ENCODE measurements at places on chromosomes 7 and 10.

GRCh38 chr10:16566202-16566805 is 44.6 kb upstream of the C1QL3 start:
- DNase-seq: no peak

DNA sequence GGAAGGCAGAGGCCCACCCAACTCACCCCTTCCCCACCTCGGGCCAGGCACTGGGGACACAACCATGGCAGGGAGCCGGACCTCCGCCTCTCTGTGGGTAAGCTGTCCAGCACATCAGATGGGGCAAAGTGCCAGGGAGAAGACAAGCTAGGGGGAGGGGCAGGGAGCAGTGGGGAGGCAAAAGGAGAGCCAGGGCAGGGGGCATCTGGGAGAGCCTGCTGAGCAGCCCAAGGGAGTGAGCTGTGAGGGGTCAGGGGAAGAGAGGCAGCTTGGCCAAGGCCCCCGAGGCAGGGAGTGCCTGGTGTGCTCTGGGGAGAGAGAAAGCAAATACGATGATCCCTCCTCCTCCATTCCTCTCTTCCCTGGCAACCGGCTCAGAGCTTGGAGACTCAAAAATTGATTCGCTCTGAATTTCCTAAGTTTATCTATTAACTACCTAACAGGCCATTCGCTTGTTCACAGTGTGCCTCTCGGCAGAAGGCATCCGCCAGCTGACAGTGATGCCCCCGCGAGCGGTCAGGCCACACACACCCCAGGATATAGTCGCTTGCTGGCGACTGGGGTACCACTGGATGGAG is 4.5 kb downstream of the CAMK2B start:
- DNase-seq: no peak

GRCh38 chr10:120431251-120431651 is 25.8 kb upstream of the PLPP4 start:
- no peak for DNase-seq

DNA sequence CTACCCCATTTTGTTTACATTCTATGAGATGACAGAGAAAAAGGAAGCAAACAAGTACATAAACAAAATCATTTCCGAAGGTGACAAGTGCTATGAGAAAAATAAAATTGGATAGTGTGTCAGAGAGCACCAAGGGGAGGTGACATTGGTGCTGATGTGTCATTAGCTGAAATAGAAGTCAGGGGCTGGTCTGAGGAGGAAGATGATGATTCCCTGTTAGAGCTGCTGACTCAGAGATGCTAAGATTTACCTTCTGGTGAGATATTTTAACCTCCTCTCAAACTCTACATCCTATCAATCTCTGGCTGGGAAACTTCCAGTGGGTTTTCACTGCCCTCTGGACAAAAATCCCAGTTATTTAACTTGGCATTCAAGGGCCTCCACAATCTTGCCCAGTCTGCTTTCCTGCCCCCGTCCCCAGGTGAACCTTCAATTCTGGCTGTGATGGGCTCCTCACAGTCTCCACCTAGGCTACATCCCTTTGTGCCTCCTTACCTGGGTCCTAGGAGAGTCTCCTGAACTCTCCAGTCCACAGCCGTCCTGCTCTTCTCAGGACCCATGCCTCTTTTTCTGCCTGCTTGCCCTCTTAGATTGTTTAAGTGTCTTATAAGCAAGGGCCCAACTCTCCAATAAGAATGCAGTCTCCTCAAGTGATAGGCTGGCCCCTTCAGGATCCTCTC is 26.6 kb downstream of the DUSP5 start:
- no peak for DNase-seq

- no peak for DNase-seq
Measured at GRCh38 chr10:132918617-132919373, 23.6 kb downstream of the CFAP46 start.

GRCh38 chr7:45087301-45088145 is 1.2 kb downstream of the NACAD start:
- no peak for DNase-seq

GRCh38 chr7:716636-717035 is 9.9 kb upstream of the DNAAF5 start:
- DNase-seq: no peak

- DNase-seq: no peak
Measured at GRCh38 chr7:47763063-47763974, 181.4 kb upstream of the TNS3 start.

DNA sequence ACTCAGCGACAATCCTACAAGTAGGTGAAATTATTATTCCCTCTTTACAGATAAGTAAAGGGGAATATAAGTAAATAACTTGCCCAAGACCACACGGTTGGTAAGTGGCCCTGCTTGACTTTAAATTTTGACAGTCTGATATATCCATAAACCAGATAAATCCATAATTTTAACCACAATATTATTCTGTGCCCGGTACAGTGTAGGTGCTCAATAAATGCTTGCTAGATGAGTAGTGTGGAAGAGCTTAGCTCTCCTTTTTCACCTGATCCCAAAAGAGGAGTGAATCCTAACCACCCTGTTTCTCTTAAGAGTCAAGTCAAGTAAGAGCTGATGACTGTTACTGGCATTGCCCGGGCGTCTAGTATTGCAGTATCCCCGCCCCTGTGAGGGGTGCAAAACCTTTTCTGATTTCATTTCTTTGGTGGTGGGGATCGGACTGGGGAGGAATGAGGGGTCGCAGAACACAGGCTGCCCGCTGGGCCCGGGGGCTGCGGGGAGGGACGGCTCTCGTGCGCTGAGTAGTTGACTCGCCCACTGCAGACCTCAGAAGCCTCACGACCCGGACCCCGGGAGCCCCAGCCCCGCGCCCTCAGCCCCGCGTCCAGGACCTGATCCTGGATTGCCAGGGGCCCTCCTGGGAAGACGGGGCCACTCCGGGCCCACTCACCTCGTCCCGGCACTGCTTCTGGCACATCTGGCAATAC is 490 bp downstream of the KIN start:
- no peak for DNase-seq

DNA sequence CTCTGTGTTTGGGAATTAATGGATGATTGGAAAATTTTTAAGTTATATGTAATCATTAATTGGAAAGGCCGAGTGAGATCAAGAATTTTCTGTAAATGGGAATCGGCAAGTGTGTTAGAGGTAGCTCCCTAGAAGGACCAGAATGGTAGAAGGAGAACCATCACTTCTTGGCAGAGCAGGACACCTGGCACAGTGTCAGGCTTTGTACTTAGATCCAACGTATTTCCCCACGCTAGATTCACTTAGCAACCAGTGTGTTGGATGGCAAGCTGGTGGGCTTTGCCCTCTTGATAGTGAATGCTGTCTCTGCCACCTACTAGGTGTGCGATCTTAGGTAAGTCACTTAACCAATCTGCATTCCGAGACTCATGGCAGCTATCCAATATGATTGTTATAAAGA is 107.8 kb upstream of the ZNF438 start:
- DNase-seq: no peak

- no peak for DNase-seq
Measured at GRCh38 chr10:30216821-30217220, 132.3 kb downstream of the MTPAP start.

- DNase-seq: no peak
Measured at GRCh38 chr7:22654831-22655230, 72.2 kb upstream of the IL6 start.

GRCh38 chr7:69654381-69654780 is 56.1 kb downstream of the AUTS2 start:
- DNase-seq: no peak

- DNase-seq: no peak
Measured at GRCh38 chr10:123381224-123381623, 227.0 kb downstream of the BUB3 start.

DNA sequence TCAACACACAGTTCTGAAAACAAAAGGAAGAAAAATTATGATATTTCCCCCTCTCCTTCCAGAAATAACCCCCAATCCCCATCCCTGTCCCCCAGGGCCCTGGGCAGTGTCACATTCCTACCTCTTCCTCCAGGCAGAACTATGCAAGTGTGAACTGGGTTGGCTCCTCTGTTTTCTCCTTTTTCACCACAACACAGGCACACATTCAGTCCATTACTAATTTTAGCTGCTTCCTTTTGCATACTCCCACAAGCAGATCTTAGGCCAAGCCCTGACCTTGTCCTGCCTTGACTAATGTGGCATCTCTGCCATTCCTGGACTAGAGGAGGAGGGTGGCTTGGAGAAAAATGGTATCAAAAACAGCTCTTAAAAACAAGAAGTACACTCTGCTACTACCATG is 208.1 kb downstream of the HDAC9 start:
- no peak for DNase-seq

GRCh38 chr10:1272777-1273161 is 216.6 kb downstream of the WDR37 start:
- no peak for DNase-seq

GRCh38 chr10:82037076-82037475 is 162.1 kb downstream of the NRG3 start:
- DNase-seq: no peak

DNA sequence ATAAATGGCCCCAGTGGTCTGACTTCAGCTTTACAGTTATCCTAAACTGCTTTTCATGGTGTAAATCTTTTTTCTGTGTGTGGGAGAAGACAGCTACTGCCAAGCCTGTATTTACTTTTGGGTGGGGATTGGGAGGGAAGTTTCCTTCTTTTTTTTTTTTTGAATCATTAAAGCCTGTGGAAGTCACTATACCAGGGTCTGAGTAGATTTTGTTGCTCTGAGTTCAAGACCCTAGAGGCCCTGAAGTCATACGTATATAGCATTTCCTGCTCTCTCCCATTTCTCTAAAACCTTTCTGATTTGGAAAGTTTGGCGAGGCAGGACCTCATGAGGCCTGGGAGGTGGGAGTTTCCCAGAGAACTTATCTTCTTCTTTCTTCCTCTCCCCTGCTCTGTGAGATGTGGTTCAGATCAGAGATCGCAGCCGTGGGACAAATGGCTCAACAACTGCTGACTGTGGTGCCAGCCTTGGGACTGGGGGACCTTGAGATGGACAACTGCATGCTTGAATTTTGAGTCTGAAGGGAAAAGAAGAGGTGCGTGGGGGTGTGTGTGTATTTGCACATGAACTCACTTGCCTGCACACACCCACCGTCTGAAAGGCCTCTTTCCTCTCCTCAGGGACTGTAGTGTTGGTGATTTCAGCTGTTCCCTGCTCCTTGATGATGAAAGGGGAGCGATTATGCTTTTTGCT is 18.1 kb downstream of the LRMDA start:
- DNase-seq: no peak

GRCh38 chr10:79111846-79112614 is 43.3 kb downstream of the ZMIZ1 start:
- no peak for DNase-seq

GRCh38 chr7:38438970-38439369 is 165.5 kb upstream of the TARP start:
- DNase-seq: no peak

DNA sequence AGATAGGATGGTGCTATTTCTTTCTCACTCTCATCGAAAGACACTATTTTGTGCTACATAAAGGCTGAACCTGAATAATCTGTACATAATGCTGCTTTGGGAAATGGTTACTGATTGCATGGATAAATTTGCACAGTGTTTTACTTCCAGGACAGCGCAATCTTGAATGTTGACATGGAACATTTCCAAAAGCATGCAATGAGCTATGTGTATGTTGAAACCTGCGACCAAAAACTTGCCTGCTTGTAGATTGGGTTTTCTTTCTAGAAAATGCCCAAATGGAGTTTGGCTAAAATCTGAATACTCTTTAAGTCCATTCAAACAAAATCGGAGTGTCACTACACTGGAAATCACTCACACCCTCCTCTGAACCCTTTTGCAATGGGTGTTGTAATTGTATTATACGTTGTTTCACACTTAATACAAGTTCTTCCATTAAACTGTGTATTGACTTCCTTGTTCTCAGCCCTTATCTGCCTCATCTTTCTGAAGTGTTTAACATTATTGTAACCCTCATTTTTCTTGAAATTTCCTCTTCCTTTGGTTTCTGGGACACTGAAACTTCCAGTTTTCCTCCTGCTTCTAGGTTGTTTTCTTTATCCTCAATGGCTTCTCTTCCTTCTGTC is 73.7 kb upstream of the CAPZA2 start:
- DNase-seq: no peak

DNA sequence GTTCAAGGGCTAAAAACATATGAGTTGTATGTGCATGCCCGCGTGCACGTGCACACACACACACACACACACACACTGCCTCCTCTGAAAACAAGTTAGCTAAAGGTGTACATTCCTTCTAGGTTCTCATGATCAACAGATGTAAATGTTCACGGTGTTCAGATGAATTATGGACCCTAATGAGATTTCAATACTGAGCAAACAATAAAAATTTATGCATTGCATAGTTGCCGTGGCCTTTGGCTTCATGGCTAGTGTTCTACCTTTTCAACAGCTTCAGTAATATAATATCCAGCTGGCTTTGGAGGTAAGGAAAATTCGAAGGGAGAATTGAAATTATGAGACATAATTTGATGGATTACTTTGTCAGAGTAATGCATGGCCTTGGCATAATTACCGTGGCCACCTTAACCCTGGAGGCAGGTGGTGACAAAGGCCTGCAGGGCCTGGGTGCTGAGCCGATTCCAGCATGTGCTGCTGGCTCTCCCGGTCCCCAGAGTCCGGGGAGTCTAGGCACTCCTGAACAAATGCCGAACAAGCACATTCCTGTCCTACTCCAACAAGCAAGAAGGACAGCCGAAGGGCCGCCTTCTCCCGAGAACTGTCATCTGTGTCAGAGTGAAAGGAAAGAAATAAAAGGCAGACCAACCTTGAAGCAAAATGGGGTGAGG is 166.6 kb upstream of the TCF7L2 start:
- no peak for DNase-seq

- DNase-seq: no peak
Measured at GRCh38 chr7:71131256-71132126, 453 bp upstream of the GALNT17 start.

DNA sequence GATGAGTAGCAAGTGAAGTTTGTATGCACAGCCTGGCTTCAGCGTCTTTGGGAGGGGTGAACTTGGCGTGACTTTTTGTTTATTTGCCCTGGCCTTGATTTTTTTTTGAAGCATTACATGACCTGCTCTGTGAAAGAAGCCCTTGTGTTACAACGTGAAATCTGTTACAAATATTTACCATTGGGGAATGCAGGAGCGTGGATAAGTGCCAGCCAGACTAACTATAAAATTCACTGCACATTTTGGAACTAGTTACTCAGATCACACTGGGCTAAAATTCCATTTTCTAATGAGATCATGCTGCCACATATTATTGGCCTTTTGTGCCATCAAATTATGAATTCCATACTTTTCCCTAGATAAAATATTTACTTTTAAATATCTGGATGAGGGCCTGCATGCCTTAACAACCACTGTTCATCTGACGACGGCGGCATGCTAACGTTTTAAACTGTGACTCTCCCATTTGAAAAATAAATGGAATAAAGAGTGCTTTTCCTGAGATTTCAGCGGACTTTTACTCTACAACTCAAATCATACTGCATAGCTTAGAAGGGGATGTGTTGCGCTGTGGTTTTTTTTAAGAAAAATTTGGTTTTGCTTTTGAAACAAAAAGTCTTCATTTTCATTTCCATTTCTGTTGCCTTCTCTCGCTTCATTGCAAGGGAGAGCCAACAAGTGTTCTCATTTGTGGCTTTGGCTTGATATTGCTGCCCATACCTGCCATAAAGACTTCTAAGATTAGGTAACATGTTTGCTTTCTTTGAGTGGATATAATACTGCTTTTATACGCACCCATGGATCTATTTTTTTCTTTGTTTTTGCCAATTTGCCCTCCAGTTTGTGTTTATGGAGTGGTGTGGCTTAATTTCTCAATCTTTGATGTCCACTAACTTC is 352.2 kb downstream of the TFEC start:
- no peak for DNase-seq

- no peak for DNase-seq
Measured at GRCh38 chr10:35353395-35353794, 17.1 kb downstream of the CCNY start.

- no peak for DNase-seq
Measured at GRCh38 chr10:28294809-28295208, 8.1 kb downstream of the MPP7 start.
